RPMI7951 (cell line): ENCODE measurements at places on chromosomes 12 and 14.

DNA sequence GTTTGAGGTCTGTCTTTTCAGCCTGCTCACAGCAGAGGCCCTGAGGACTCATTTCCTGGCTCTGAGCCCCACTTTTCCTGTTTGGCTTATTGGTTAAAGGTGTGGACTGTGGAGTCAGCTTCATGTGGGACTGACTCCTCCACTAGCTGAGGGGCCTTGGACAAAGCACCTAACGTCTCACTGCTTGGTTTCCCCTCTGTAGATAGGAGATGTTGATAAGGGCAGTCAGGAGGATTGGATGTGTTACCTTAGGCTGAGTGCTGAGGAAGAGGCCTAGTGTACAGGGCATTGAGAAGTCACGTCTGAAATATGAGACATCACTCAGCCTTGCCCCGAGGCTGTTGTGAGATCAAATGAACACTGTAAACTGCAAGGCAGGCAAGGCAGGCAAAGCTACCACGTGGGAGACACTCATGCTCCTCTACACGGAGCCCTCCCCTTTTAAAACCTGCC, 27.1 kb upstream of the TCL1A start:
- peak; percentile 72 for DNase-seq

GRCh38 chr12:19095331-19095730, 34.2 kb upstream of the PLEKHA5 start:
- peak; percentile 31 for DNase-seq

DNA sequence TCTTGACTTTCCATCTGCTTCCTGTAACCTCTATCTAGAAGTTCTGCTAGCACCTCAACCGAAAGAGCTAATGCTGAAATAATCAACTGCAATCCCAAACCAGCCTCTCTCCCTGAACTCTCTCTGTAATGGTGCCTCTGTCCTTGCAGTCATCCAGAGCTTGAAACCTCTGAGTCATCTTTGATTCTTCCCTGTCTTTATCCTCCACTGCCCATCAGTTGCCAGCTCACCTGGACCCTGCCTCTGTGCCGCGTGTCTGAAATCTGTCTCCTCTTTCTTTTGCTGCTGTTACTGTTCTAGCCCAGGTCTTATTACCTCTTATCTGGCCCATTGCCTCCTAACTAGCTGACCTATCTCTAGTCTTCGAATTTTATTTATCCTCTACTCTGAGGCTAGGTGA, 15.5 kb downstream of the CLSTN3 start:
- DNase-seq: no peak

GRCh38 chr12:122963941-122964265, 2.4 kb downstream of the ABCB9 start:
- DNase-seq: no peak

GRCh38 chr12:4653257-4653656, 4.3 kb downstream of the NDUFA9 start:
- no peak for DNase-seq

- no peak for DNase-seq
Observed at GRCh38 chr14:76268700-76269099, 107.2 kb upstream of the ESRRB start.

DNA sequence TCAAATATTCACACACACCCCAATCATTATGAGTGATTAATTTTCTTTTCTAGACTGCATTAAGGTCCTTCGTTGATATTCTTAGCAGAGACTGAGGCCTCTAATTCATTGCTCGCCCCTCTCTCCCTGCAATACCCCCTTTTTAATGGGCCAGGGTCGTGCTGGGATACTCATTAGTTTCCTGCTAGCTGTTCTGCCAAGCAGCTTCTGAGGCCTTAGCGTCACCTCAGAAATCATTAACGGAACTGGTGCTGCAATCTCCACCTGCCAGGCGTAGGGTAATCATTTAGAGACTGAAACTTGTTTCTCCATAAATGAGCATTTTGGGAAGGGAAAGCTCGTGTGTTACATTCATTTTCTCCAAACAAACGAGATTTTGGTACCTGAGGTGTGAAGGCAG, 1054.7 kb downstream of the GALC start:
- no peak for DNase-seq

DNA sequence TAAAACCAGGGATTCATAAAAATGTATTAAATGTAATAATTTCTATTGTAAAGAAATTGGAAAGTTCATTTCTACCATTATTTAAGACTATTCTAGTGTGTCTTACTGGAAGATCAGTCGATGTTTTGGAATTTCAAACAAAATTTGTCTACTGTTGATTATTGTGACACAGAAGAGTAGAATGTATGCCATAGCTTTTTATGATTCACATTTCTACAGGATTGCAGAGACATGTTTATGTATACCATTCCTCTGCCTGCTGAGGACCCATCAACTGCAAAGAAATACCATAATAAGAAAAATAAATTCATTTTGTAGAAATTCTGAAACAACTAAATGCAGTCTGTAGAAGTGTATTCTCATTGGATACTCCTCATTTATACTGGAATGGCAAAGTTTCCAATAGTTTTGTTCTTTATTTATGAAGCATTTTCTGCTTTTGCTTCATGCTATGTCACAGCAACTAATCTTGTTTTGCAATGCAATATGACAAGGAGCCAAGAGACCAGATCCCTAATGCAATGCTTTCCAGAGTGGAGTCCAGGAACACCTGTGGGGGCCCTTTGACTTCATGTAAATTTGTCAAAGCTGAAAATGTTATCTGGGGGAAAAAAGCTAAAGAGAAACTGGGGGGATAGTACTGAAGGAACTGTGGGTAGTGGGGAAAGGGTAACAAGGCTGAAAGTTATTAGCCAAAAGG, 172.9 kb upstream of the LRIG3 start:
- DNase-seq: no peak

DNA sequence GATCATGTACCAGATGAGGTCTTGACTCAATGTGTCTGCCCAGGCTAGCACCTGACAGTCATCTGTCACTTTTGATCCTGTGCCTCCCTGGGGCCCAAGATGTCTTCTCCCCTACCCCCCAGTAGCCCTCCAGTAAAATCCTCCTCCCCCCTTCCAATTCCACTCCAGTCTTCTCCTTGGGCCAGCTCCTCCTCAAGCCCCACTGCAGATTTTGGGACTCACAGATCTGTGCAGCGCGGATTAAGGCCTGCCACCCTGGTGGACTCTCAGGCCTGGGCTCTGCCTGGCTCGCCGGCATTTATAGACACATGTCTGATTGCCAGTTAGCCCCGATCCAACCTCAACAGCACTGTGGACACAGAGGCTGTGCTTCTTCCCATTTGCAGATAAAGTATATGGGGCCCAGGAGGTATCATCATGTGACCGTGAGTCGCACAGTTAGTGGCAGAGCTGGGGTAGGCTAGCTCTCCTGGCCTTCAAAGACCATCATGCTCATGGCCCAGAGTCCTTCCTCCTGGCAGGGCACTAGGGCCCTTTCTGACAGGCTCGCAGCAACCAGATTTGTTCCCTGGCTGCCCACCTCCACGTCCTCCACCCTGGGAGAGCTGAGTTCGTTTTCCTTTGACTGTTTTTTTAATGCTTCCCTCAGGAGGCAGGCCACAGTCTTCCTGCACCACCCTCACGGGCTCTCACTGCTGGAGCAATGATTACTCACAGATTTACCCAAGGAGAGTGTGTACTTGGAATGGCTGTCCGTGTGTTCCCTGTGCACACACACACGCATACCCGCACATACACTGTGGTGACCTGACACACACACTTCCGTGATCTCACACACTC, 98.3 kb upstream of the DIO3 start:
- DNase-seq: no peak

DNA sequence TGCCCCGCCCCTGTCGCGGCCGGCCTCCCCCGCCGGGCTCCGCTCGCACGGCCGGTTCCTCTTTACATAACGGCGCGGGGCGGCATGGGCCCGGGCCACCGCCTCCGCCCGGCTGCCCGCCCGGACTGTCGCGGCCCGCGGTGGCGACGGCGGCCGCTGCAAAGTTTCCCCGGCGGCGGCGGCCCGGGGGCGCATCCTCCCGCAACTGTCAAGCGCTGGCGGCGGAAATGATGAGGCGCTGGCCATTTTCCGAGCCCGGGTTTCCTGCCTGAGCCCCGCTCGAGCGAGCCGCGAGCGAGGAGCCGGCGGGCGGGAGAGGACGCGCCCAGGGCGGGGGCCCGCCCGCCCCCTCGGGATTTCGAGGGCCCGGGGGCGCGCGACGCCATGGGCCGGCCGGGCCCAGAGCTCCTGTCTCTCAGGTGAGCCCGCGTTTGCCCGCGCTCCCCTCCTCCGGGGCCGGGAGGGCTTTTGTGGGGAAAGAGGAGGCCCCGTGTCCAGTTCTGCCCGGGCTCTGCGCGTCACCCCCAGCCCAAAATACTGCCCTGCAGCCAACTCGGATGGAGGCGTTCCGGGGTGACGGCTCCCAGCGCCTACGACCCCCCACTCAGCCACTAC, at the start of gene SH2B3:
Gene SH2B3 (plus strand): TSS at position 65 of the 615 bp plus-strand sequence. CDS start 12,223 bp downstream, outside the sequence.
- no peak for DNase-seq

GRCh38 chr12:18400186-18400585, 138.9 kb downstream of the PIK3C2G start:
- peak; percentile 5 for DNase-seq

- DNase-seq: no peak
Observed at GRCh38 chr14:24674204-24674970, 40.4 kb upstream of the GZMB start.

DNA sequence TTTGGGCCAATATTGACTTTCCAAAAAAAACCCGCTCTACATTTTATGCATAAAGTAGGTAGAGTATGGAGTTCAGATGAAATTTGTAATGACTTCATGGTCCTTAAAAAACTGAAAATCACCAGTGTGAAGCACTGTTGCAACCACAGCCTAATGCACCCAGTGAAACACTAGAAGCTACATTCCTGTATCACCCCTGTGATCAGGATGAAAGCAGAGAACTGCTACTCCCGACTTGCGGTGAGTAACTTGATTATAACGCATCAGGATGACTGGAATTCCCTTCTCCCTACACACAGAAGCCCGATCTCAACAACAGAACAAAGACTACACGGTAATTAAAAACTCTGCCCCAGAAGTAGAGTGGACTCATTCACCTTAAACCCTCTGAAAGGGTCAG, 33.8 kb downstream of the SPTB start:
- peak; percentile 31 for DNase-seq

GRCh38 chr12:101539148-101539547, 55.6 kb upstream of the MYBPC1 start:
- DNase-seq: no peak

GRCh38 chr12:132536102-132536876, 46.3 kb downstream of the FBRSL1 start:
- no peak for DNase-seq

DNA sequence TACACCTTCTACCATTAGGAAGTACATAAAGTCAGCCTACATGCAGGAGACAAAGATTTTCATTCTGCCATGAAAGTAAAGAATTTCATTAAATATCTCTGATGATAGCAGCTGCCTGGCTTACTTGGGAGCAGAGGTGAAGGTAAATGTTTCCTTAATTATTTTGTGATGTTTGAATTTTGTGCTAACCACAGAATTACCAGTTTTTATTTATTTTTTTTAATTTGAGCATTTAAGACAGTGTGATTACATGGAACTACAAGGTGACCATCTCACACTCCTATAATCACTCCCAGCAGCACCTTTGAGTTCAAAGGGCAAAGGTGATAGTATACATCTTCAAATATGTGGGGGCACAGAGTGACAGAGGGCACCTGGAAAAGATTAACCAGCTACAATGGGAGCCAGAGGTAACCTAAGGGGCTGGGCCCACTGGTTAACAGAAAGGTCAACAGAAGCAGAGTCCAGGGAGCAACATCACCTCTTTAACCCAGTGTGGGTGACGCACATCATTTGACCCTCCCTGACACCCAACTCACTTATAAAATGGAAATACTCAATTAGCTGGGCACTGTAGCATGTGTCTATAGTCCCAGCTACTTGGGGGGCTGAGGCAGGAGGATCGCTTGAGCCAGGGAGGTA, 65.0 kb downstream of the GCH1 start:
- DNase-seq: no peak

GRCh38 chr12:48352157-48352760, 1.5 kb upstream of the ZNF641 start:
- DNase-seq: no peak

GRCh38 chr12:88715673-88716072, 135.4 kb upstream of the KITLG start:
- no peak for DNase-seq

DNA sequence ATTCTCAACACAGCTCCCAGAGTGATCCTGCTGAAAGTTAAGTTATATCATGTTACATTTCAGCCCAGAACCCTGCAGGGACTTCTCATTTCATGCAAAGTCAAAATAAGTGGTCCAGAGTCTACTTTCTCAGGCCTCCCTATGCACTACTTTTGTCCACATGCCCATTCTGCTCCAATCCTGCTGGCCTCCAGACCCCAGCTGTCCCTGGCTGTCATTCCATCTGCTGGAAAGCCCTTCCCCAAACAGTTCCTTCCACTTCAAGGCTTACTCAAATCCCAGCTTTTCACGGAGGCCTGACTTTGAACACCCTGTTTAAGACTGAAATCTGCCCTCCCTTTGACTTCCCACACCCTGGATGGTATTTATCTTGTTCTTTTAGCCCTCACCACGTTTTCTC, 109.8 kb upstream of the DNM1L start:
- peak; percentile 4 for DNase-seq

DNA sequence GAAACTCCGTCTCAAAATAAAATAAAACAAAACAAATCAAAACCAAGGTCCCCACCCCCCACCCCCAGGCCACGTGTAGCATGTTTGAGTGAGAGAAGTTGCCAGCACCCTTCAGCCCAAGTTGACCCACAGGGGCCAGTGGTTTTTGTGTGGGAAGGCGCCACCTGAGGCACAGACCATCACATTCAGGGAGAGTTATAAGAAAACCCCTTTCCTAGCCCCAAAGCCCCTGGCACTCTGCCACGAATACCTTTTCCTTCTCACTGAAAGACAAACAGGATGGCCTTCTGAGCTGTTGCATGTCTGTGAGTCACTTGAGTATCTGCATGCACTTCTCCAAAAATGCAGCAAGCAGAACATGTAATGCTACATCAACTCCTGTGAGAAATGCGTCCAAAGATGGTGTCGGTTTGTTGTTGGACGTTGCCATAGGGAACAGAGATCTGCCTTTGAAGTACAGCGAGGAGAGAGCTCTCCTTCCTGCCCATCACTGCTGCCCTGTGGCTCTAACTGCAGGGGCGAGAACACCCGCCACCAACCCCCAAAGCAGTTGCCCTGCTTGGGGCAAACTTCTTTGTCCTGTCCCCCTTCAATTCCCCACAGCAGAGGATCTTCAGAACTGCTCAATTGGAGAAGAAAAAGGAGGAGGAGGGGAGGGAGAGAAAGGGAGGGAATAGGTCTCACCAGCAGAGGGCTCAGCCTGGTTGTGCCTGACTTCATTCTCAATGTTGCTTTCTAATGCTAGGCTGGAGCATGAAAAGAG, 2.7 kb upstream of the TRAF3 start:
- peak; percentile 71 for DNase-seq

- DNase-seq: no peak
Observed at GRCh38 chr12:120515496-120515895, 13.5 kb downstream of the COQ5 start.

- peak; percentile 33 for DNase-seq
Observed at GRCh38 chr12:42590330-42590934, 886 bp upstream of the PRICKLE1 start.

GRCh38 chr12:95607642-95608041, 56.4 kb upstream of the USP44 start:
- DNase-seq: no peak
